ENCODE measurements at places on chromosomes 5 and 9.

GRCh38 chr5:138755084-138755748 is 2.0 kb downstream of the CTNNA1 start:
- DNase-seq = no peak

DNA sequence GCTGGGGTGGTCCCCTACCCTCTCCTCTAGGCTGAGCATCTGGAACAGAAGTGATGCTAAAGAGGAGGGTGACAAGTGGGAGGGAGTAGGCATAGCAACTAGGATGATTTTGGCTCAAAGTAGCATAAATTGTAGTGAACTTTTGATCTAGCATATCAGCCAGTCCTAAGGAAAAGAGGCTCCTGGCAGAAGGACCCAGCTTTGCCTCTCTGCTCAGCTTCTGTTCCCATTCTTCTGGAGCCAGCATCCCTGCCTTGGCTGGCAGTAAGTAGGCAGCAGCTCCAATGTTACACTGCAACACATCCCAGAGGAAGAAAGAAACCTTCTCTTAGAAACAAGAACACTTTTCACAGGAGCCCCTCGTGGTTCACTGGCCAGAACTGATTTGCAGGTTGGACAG is 487.0 kb downstream of the MTRR start:
- DNase-seq = no peak

DNA sequence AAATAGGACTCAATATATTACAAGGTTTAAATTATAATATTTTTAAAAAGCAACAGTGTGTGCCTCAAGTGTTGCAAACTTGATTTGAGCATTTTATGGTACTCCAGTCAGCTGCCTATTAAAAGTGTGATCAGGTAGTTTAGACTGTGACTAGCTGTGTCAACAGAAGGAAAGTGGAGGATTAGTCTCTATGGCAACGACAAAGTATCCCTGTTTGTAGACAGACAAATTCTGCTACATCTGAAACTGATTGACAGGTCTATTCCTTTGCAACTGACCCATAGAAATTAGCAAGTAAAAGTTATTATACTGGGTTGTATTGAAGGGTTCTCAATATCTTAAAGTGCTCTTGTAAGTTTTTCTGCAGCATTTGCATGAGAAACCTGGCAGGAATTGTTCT is 249.8 kb upstream of the ARRDC3 start:
- DNase-seq = no peak

GRCh38 chr5:177123789-177124485 is 9.6 kb upstream of the NSD1 start:
- DNase-seq = no peak

- no peak for DNase-seq
Measured at GRCh38 chr9:120091206-120091605, 488.8 kb downstream of the CDK5RAP2 start.

DNA sequence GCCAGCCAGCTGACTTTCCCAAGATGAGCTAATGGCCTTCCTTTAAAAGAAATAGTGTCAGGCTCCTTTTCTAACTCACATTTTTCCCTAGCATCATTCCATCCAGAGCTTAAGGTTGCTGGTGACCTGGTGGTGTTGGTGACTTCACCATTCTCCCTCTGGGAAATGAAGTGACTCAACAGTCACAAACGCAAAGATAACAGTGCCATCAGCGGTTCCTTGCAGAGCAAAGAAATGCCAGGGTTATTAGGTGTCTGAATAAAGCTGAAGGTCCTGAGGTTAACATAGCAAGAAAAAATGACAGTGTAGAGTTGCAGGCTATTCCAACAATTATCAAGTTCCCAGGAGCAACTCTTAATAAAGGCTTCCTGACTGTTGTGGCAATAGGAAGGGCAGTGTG is 111.8 kb upstream of the SLC44A1 start:
- no peak for DNase-seq

GRCh38 chr5:20434786-20435185 is 446.8 kb upstream of the CDH18 start:
- no peak for DNase-seq

DNA sequence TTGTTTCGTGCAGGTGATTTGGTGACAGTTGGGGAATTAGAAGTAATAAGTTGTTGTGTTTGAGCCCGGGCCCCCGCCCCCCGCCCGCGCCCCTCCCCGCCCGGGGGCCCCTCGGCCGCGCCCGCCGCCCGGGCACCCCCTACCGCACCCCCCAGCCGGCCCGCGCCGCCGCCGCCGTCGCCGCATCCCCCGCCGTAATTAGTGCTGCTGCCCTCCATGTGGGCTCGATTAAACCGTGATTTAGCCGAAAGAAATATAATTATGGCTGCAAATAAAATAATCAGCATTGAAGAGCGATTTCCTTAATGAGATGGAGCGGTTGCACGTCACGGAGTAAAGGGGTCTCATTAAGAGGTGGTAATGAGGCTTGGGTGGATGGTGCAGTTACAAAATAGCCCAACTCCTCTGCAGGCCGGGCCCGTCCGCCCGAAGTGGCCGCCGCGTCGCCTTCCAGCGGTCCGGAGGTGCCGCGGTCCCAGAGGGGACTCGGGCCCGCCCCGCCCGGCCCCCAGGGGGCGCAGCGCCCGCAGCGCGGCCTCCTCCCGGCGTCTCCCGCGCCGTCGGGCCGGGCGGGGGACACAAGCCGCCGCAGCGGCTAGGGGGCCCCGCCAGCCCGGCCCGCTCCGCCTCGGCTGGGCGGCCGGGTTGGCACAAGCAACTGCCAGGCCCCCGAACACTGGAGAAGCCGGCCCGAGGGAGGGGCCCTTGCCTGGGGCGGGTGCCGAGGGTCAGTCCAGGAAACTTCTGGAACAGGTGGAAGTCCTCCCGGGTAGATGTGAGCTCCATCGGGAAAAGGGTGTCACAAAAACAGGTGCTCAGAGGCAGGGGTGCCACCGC is 6.9 kb upstream of the OTP start:
- DNase-seq = peak; percentile 82

DNA sequence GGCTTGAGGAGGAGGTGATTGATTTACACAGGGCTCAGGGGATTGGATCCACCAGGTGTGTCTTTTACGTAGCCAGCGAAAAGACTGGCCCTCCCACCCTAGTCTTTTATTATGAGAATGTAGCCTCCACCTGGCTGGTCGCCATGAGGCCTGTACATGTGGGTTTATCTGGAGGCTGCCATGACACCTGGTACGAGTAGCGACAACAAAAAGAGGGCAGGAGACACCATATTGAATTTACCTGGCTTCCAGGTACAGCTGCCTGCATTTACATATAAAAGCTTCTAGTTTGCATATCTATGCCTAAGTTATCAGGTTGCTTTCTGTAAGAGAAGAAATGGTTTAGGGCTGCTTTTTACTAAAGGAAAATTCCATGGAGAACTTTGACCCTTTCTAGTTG is 1173.7 kb upstream of the SEMA6A start:
- no peak for DNase-seq

DNA sequence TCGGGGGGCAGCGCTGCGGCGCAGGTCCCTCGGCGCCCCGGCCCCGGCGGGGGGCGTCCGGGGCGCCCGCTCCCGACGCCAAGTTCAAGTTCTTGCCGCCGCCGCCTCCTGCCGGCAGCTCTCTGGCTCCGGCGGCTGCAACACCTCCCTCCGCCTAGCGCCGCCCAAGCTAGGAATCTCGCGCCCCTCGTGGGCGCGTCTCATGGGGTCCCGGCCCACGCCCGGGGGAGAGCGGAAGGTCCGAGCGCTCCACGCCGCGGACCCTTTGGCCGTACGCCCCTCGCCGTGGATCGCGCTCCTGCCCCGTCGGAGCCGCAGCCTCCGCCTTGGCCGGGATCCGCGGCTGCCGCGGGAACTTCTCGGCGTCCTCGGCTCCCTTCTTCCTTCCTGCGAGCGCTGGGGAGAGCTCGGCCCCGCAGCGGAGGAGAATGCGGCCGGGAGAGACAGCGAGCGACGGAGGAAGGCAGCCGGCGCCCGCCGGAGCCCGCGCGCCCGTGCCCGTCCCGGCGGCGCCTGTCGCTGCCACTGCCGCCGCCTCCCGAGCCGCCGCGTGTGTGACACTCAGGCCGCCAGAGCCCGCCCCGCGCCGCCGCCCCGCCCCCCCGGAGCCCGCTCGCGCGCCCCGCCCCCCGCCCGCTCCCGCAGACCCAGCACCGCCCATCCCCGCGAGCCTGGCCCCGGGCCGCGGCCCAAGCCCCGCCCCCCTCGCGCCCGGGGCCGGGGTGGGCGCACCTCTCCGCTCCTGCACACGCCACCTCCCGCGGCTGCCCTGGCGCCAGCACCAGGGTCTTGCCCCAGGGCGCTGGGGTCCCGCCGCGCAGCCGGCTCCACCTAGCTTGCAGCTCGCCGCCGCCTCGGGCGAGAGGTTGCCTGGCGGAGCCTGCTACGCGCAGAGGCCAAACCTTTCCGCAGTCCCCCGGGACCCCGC is at the start of gene SHB:
Gene SHB (minus strand): TSS at position 527 of the 928 bp plus-strand sequence. CDS start 582 bp downstream, outside the sequence.
- DNase-seq = peak; percentile 92

GRCh38 chr5:27814286-27814685 is 775.9 kb upstream of the CDH9 start:
- no peak for DNase-seq

GRCh38 chr9:84617411-84618029 is 52.0 kb upstream of the NTRK2 start:
- no peak for DNase-seq
